ENCODE measurements at places on chromosomes 11 and 22. TPM values are rescaled to one million over a fixed set of nuclear protein-coding genes. Genes with fewer than 3 reads are reported as not detected.

- peak; percentile 75 for DNase-seq
Measured at GRCh38 chr11:86069408-86070101, 671 bp upstream of the PICALM start.

- no peak for DNase-seq
Measured at GRCh38 chr11:82811369-82811768, 77.7 kb upstream of the FAM181B start.

Gene TSKU
- total RNA-seq, result 25.3 TPM

DNA sequence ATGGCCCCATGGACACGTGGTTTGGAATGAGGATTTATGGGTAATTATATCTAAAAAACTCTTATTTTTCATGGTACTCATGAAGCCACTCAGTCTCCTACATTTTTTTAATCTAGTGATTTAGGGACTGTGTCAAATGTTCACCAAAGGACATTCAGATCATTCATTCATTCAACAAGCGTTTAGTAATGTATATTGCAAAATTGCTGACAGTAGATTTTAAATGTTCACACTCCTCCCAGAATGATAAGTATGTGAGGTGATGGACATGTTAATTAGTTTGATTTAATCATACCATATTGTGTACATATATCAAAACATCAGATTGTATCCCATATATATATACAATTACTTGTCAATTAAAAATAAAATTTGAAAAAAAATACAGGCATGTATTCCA lies 40.8 kb upstream of the E2F8 start:
- DNase-seq, result no peak

- DNase-seq, result no peak
Measured at GRCh38 chr11:79367844-79368243, 73.0 kb downstream of the TENM4 start.

DNA sequence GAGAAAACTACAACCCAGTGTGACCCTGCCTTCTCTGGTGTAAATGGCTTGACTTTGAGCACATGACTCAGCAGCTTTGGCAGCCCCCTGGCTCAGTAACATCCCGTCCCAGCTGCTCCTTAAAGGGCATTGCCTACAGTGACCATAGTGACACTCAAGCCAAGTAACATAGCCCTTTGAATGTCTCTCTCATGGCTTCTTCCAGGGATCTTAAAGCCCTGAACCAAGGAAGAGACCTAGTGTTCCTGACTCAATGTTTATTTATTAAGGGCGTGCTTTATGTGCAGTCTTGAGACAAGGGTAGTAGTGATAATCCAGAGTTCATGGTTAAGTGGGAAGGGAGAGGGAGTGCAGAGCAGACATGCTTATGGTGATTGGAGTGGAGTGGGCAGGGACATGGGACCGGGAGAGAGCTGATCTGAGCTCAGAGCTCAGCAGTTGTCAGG lies 125.7 kb downstream of the PARVA start:
- no peak for DNase-seq

- no peak for DNase-seq
Measured at GRCh38 chr11:19768815-19769214, 56.2 kb downstream of the NAV2 start.

Gene MYOD1
- total RNA-seq, result not detected

Gene SLC6A5
- total RNA-seq, result not detected

DNA sequence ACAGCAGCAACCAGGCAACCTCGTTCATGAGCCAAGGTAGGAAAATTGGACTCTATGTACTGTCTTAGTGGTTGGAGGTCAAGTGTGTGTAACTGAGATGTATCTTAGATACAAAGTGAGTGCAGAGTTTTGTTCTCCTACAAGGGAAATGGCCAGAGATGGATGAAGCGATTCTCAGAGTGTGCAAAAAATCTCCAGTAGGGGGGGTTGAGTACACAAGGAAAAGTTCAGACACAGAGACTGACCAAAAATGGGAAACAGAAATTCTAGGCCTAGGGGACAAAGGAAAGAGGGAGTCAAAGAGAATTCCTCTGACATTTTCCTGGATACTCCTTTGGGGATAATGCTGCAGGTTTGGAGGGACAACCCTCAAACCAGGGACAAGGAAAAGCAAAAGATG lies 38.2 kb upstream of the OR5AK2 start:
- no peak for DNase-seq
